Endothelial cell of umbilical vein (primary cell): ENCODE measurements at places on chromosomes 12 and 14.

- DNase-seq = no peak
Observed at GRCh38 chr12:44696542-44696941, 179.6 kb downstream of the NELL2 start.

- no peak for DNase-seq
Observed at GRCh38 chr14:104571246-104571645, 8.3 kb upstream of the C14orf180 start.

GRCh38 chr12:66217342-66217917 is 28.4 kb downstream of the IRAK3 start:
- DNase-seq = peak; percentile 50

DNA sequence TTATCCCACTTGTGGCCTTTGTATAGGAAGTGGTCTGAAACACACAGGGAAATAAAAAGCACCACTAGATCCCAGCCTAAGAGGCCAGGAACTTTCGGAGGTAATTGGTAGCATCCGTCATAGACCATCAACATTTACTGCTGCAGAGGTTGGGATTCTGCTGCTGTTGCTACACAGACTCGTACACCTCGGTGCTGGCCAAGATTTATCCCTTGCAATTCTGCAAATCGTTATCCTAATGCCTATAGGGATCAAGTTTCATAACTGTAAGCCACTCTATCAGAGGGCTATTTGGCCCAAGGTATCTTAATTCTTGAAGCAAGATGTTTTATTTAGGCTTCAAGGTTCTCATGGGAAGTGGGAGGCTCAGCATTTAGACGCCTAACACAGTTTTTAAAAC is 913.6 kb downstream of the GALC start:
- DNase-seq = no peak

- DNase-seq = peak; percentile 21
Observed at GRCh38 chr14:67276131-67276530, 34.9 kb downstream of the PALS1 start.

GRCh38 chr12:49784756-49785409 is 43.3 kb downstream of the NCKAP5L start:
- DNase-seq = peak; percentile 46
